ENCODE measurements at places on chromosomes 7 and 10.
A peak's percentile ranks its signal among the peaks of the same experiment; 100 is the strongest.

- DNase-seq, result no peak
These were observed 280.9 kb downstream of the LRMDA start for GRCh38 chr10:75712242-75712880.

DNA sequence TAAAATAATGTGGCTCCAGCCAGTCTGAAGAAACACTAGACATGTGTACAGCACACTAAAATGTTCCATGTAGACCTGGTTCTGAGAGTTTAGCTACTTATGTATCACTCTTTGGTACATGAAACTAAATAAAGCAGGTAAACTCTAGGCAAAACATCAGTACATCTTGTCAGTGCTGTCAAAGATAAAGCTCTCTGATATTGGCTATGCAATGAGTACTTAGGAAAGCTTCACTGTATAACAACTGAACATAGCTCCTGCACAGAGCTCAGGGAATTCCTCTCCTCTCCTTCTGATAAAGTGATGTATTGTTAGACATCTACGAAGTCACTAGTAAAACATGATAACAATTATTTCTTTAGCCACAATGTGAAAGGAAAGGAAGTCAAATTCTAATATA lies 3.5 kb downstream of the LRRN3 start:
- no peak for DNase-seq

DNA sequence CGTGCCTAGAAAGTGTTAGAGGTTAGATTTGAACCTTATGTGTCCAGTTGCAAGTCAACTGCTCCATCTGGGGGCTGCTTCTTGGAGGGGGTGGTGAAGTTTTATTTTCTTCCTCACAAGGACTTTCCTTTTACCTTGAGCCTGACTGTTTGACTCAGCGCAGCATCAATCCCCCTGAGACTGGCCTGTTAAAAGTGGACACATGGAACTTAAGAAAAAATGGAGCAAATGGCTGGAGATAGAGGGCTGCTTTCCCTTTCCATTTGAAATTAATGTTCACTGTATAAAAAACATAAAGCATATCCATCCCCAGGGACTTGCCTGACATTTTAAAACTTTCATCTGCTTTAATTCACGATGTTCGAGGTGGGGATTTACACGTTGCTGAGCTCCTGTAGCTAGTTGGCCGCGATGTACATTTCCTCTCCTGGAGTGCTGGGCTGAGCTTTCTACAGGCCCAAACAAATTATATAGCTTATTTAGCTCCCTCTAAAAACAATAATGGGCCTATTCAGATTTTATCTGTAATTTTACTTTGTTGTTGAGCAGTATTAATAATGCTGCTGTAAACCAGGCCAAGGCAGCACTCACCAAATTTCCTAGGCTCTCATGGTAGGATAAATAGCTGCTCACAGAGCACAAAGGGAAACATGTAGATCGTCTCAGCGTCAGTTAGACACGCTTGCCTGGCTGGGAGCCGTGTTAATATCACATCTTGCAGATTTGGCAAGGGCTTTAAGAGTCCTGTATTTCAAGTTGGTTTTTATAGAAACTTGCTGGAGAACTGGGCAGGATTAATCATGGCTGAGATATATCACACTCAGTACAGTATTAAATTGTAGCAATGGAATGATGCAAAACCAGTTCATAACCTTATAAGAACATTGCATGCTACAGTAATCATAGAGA lies 251.5 kb downstream of the LRMDA start:
- no peak for DNase-seq

GRCh38 chr7:15720849-15721471 lies 34.5 kb upstream of the MEOX2 start:
- no peak for DNase-seq

DNA sequence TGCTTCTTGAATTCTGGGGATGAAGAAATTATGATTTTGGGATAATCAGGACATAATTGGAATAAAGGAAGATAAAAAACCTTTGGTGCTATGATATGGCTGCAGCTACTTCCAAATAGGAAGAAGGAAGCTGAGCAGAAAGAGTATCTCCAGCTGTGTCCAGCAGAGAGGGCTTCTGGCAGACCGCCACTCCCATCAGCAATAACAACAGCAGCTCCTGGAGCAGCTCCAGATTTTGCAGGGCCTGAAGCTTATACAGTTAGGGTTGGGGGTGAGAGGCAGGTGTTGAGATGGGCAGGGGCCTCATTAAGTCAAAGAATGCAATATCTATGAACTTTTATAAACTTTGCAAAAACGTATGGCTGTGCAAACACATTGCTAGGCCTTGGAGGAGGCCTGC lies 62.3 kb downstream of the C10orf120 start:
- no peak for DNase-seq

DNA sequence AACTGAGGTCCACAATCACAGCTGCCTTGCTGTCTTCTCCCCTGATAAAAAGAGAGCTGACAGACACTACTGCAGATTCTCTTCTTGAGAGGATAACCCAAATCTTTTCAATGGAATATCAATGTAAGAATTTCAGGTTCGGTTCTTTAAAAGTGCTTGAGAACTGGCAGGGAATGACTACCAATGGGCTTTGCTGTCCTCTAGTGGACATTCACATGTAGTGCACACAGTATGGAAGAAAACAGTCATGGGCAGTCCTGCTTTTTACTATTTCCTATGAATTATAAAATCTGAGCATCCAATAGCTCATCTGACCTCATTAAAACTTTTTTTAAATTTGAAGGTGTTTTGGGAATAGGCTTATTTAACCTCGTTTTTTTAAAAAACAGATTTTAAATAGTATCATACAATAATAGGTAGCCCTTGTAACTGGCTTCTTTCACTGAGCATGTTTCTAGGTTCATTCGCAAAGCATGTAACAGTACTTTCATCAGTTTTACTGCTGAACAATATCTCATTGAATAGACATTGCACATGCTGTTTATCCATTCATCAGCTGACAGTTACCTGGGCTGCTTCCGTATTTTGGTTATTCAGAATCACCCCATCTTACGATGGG lies 18.3 kb downstream of the FZD9 start:
- no peak for DNase-seq

DNA sequence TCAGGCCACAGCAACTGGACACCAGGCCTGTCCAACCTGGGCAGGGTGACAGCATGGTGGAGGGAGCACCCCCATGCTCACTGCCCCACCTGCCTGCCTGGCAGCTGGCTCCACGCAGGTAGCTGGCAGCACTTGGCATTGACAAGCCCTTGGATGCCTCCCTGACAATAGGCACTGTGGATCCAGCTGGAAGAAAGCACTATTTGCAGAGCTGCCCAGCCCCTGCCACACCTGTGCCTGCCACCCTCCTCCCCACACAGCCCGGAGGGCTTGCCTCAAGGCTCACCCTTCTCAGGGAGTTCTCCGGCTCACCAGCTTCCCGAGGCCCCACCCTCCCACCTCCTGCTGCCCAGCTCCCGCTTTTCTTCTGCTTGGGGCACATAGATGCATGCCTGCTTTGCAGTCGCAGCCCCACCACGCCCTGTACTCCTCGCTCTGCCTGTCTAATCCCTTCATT lies 160.1 kb downstream of the NEURL1 start:
- DNase-seq, result no peak

- DNase-seq, result no peak
These were observed 238.5 kb downstream of the CACNB2 start for GRCh38 chr10:18378766-18379165.

DNA sequence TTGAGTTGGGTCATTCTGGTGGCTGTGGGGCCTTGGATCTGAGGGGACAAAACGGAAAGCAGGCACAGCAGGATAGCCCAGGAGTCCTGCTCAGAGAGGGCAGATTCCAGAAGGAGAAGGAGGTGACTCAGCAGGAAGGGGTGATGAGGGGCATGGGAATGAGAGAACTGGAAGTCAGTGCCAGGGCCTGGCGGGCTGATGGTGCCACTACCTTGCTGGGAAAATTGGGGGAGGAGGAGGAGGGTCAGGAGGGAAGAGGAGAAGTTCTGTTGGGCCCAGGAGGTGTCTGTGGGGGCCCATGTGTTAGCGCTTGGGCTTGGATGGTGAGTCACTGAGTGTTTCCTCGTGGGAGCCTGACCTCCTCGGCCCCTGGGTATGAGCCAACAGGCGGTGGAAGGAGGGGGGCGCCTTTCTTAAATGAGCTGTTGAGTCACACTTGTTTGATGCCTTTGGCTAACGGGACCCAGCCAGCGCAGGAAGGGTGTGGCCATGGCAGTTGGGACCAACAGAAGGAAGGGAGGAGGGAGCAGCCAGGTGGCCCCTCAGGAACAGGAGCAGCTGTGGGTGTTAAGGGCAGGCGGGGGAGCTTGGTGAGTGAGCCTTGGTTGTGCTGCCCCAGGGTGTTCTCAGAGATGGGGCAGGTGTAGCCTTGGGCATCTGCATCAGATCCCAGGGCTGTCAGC lies 130.0 kb upstream of the BTBD16 start:
- peak; percentile 33 for DNase-seq

DNA sequence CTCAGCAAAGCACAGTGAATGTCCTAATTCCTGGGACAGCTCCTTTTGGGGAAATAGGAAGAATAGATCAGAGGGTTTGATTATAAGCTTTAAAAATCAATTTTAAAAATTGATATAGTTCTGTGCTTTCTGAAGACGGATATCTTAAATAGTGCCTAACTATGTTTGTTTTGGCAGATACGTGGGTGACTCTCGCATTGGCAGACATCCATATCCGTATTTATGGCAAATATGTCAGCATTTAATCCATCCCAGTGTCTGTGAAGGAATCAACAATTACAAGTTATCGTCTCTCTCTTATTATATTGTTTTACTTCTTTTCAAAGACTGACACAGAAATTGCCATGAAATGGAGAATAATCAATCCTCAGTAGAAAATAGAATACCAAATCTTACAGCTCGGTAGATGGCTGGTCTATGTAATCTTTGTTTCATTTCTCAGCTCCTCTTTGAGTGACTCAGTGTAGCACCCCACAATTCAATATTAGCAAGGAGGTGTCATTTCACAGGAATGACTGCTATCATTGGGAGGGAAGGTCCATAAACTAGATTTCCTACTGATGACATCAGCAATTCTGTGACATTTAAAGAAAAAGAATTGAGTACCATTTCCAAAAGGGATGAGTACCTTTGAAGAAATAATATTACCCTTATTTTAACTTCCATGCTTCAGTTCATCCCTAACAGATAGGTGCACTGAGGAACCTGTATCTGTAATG lies 186.4 kb upstream of the NFE2L3 start:
- DNase-seq, result no peak

Data from CD4-positive, alpha-beta T cell treated with Interleukin-15 for 1 hour (primary cell).